ENCODE measurements at places on chromosomes 6 and 20. TPM values are rescaled to one million over a fixed set of nuclear protein-coding genes. Genes with fewer than 3 reads are reported as not detected.

Gene SRF
- 81.2 TPM for total RNA-seq

Gene C6orf163
- total RNA-seq, result 4.5 TPM

Gene ANKRD66
- total RNA-seq, result not detected

Gene PLA2G7
- total RNA-seq, result 0.46 TPM

Gene ALDH8A1
- 0.57 TPM for total RNA-seq

Gene PRDM13
- not detected for total RNA-seq

Gene C20orf204
- total RNA-seq, result 0.86 TPM

Gene MOXD1
- total RNA-seq, result 1.6 TPM

Gene SNAP25
- total RNA-seq, result 1.2 TPM

Gene PTPRT
- total RNA-seq, result 0.03 TPM

Gene DLL1
- 6.4 TPM for total RNA-seq

Gene LIN28B
- total RNA-seq, result not detected

Gene DSP
- total RNA-seq, result 241 TPM

Gene GRIK2
- total RNA-seq, result 0.67 TPM

Gene FAM229B
- total RNA-seq, result 43.5 TPM

Gene HTR1E
- total RNA-seq, result not detected

Gene SLC22A16
- total RNA-seq, result not detected

Gene SLC17A2
- not detected for total RNA-seq

Gene PSORS1C2
- total RNA-seq, result not detected

Gene TBXT
- total RNA-seq, result not detected

Gene SEMG1
- total RNA-seq, result not detected

Gene CFAP61
- total RNA-seq, result 73.4 TPM

Gene TBC1D20
- total RNA-seq, result 26.5 TPM

Gene PLCB4
- 20.5 TPM for total RNA-seq

Gene GHRH
- total RNA-seq, result not detected

Gene FOXA2
- not detected for total RNA-seq

Gene ECT2L
- 10.5 TPM for total RNA-seq

Gene CCR6
- not detected for total RNA-seq

Gene DEFB132
- not detected for total RNA-seq

Gene TREML2
- 0.22 TPM for total RNA-seq

Gene PRL
- not detected for total RNA-seq

Gene ULBP1
- 0.16 TPM for total RNA-seq

Gene CLVS2
- total RNA-seq, result not detected

Gene GPR31
- not detected for total RNA-seq

Gene LRRN4
- total RNA-seq, result 0.11 TPM

Gene PLCB1
- total RNA-seq, result 7.3 TPM

Gene IP6K3
- total RNA-seq, result 16.6 TPM

Gene MAP1LC3A
- 61.0 TPM for total RNA-seq

Gene HCRTR2
- total RNA-seq, result not detected

Gene COL12A1
- 40.3 TPM for total RNA-seq

Gene FAM217A
- total RNA-seq, result not detected

Gene ARG1
- 0.89 TPM for total RNA-seq

Gene R3HDML
- total RNA-seq, result not detected

Gene CGA
- not detected for total RNA-seq

Gene NT5E
- total RNA-seq, result 5.9 TPM

Gene DCDC2
- total RNA-seq, result 0.08 TPM

Gene CYP39A1
- total RNA-seq, result 5.9 TPM

Gene MTCH1
- 139 TPM for total RNA-seq

Gene DNAH8
- total RNA-seq, result 0.03 TPM

Gene LGSN
- total RNA-seq, result not detected

Gene COQ3
- 20.7 TPM for total RNA-seq

Gene SYCP2
- total RNA-seq, result 0.94 TPM

Gene DAAM2
- 10.4 TPM for total RNA-seq

Gene MATN4
- not detected for total RNA-seq

Gene NHLRC1
- 1.6 TPM for total RNA-seq

Gene CRISP2
- total RNA-seq, result not detected
